ENCODE measurements at places on chromosomes 13 and 19. TPM values are rescaled to one million over a fixed set of nuclear protein-coding genes. Genes with fewer than 3 reads are reported as not detected.

ZNF331 gene
- 17.8 TPM for polyA plus RNA-seq

GRCh38 chr19:58568453-58569130, 4.5 kb downstream of the MZF1 start:
- DNase-seq = peak; percentile 25

- no peak for DNase-seq
These were observed 319.0 kb downstream of the ZNF536 start for GRCh38 chr19:30690935-30691818.

DNA sequence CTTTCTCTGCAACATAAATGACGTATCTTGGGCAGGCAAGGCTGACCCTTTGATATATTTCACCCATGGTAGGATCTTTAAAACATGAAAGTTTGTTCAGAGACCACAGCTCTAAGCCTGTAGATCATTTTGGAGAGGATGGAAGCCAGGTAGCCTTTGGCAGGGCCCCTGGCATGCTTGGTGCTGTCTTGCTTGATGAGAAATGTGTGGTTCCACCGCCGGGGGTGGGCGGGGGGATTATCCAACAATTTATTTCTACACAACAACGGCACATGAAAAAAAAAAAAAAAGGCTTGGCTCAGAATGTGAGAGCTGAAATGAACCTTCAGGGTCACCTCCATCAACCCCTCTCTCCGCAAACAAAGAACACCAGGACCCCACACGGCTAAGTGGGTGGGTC, 112.9 kb upstream of the MBNL2 start:
- DNase-seq = no peak

GPR42 gene
- polyA plus RNA-seq = not detected

FAM124A gene
- 1.2 TPM for polyA plus RNA-seq

- DNase-seq = peak; percentile 44
These were observed 9.2 kb downstream of the SBNO2 start for GRCh38 chr19:1164684-1165531.

GRCh38 chr13:39818953-39819352, 163.5 kb downstream of the COG6 start:
- no peak for DNase-seq

DNA sequence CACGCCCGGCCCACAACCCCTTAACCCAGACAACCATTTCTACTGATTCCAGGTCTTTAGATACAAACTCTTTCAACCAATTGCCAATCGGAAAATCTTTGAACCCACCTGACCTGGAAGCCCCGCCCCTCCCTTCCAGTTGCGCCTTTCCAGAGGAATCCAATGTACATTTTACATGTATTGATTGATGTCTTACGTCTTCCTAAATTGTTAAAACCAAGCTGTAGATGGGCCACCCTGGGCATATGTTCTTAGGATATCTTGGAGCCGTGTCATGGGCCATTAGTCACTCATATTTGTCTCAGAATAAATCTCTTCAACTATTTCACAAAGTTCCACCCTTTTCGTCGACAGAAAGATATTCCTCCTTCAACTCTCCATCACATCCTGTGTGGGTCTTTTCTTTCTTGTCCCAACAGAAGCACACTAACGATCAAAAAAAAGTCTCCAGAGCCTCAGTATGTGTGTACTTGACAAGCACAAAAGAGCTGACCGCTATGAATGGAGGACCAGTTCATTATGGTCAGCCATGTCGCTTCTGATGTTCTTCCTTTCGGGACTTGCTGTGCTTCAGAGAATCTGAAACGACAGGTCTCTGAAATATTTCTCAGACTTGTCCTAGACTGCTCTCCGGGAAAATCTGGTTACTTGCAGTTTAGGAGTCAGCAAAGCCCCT, 601 bp upstream of the ZNF749 start:
- DNase-seq = no peak

DNA sequence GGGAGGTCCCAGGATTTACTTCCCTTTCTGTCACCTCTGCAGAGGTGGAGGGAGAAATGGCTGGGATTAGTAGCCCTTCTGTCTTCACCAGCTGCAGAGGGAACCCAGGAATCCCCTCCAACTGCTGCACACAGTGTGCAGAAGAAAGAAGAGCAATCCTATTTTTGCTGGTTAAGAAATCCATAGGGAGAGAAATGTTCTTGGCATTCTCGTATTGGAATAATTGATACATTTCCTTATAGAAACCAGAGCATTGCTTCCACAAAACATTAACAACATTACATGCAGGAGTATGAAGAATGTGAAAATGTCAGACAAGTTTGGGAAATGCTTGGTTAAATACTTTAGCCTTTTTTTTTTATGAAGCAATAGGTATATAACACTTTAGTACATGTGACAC, 48.3 kb upstream of the KLF12 start:
- no peak for DNase-seq

- DNase-seq = no peak
These were observed 2770.4 kb upstream of the PCDH20 start for GRCh38 chr13:64186071-64186470.

GRCh38 chr19:57227502-57227901, 3.3 kb upstream of the AURKC start:
- peak; percentile 0 for DNase-seq

DNA sequence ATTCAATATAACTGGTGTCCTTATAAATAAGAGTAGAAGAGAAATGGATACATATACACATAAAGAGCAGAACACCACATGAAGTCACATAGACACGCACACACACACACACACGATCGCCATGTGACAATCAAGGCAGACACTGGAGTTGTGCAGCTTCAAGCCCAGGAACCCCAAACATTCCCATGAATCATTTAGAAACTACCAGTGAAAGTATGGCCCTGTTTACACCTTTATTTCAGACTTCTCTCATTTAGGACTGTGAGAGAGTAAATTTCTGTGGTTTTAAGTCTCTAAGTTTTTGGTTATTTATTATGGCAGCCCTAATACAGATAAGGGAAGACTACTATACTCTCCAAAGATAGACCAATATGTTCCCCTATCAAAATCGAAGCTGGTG, 20.4 kb upstream of the TNFSF13B start:
- no peak for DNase-seq

DNA sequence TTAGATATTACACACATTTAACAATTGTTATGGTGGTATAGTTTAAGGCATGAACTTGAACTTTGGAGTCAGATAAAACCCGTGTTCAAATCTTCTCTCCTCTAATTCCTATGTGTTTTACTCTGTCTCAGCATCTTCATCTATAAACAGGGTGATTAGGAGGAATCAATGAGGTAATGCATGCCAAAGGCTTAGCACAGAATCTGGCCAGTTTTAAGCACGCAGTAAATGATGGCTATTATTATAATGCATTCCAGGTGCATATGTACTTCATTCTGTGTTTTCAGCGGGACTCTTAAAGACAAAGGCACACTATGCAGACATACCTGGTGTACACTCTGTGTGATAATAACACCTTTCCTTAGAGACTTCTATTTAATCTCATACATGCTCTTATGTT, 88.0 kb upstream of the FRY start:
- DNase-seq = no peak

DNA sequence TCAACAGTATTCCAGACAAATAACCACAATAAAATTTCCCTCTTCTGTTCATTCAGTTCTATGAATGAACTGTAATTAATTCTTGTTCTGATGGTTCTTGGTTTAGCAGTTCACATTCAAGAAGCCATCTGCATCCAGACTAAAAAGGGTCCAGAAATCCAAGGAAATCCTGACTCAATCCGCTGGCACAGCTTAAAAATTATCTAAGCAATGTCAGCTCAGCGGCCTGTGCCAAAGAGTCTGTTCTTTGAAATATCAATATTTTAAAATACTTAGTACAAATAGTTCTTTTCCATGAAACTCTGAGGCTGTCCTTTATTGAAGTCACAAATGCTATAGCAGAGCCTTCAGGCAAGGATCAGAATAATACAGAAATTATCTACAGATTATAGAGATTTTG, 57.2 kb downstream of the DHRS12 start:
- no peak for DNase-seq

ZIC2 gene
- polyA plus RNA-seq = not detected

DNA sequence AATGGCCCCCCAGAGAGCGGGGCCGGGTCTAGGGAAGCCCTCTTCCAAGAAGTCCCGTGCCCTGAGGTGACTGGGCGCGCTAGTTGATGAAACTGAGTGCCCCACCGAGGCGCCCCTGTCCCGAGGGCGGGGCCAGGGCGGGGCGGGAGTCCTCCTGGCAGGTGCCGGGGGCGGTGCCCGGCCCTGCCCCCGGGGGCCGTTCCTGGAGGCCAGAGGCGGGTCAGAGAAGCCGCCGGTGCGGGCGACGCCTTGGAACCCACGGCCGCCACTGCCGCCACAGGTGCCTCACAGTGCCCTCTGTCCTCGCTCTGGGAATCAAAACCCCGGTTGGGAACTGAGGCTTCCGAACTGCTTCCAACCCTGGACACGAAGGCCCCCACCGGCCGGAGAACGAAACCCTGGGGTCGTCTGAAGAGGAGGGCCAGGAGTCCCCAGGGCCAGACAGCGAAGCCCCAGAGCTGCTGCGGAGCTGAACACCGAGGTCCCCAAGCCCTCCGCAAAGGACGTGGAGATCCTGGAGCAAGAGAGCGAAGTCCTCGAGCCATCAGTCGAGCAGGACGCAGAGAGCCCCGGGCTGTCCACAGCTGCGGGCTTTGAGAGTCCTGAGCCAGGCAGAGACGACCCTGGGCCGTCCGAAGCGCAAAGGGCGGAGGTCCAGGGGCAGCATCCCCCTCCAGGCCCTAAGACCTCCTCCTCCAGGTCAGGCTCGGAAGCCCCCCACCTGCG, at the start of gene MISP3:
Gene MISP3, plus strand, starts transcription at position 252 of the 726 bp plus-strand sequence. CDS start 524 bp downstream, outside the sequence.
- DNase-seq = peak; percentile 53

LYL1 gene
- 7.9 TPM for polyA plus RNA-seq

DNA sequence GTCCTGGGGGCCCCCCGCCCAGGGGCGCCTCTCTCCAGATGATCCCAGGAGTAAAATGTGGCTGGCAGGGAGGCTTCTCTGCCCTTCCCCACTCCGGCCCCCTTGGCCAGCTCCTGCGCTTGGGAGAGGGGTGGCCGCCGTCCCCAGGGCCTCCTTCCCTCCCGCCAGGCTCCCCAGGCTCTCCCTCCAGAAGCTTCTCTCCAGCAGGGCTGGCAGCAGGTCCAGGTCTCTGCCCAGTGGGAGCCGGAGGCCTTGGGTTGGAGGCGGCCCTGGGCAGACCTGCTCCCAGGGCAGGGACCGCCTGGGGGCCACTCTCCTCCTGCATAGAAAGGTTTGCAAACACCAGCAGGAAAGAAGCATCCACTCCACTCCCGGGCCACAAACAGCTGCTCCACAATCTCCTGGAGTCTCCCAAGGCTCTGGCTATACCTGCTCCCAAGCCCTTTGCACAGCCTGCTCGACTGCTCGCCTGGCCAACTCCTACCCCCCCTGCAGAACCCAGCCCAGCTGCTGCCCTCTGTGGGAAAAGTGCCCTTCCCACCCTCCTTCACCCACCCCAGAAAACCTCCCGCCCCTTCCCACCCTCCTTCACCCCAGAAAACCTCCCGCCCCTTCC, 26.0 kb downstream of the SBNO2 start:
- DNase-seq = no peak

- DNase-seq = no peak
These were observed 856.7 kb upstream of the SLITRK1 start for GRCh38 chr13:84739021-84739420.

- no peak for DNase-seq
These were observed 9.0 kb upstream of the LTBP4 start for GRCh38 chr19:40592170-40592569.
